CD4-positive, alpha-beta T cell treated with Interleukin-6 at 100 ng/mL for 8 hours (primary cell): ENCODE measurements at places on chromosomes 2 and 18.

- no peak for DNase-seq
These were observed 66.9 kb downstream of the ZDBF2 start for GRCh38 chr2:206341396-206341795.

GRCh38 chr2:60608679-60609078 lies 55.2 kb upstream of the BCL11A start:
- no peak for DNase-seq

- DNase-seq: no peak
These were observed 1.2 kb upstream of the ZCCHC2 start for GRCh38 chr18:62521593-62521992.

- peak; percentile 63 for DNase-seq
These were observed at the start of gene HSBP1L1 for GRCh38 chr18:79964330-79965118. Gene HSBP1L1 (plus strand): TSS chr18:79964643. CDS start chr18:79964736, 93 bp downstream.
